Gastroesophageal sphincter (tissue), 4 donors: ENCODE measurements at places on chromosomes 16 and 17. TPM values are rescaled to one million over a fixed set of nuclear protein-coding genes. Genes with fewer than 3 reads are reported as not detected.

GRCh38 chr17:55580596-55581133, 69.4 kb upstream of the SMIM36 start:
- ATAC-seq = no peak

Gene PRR35
- not detected for total RNA-seq

DNA sequence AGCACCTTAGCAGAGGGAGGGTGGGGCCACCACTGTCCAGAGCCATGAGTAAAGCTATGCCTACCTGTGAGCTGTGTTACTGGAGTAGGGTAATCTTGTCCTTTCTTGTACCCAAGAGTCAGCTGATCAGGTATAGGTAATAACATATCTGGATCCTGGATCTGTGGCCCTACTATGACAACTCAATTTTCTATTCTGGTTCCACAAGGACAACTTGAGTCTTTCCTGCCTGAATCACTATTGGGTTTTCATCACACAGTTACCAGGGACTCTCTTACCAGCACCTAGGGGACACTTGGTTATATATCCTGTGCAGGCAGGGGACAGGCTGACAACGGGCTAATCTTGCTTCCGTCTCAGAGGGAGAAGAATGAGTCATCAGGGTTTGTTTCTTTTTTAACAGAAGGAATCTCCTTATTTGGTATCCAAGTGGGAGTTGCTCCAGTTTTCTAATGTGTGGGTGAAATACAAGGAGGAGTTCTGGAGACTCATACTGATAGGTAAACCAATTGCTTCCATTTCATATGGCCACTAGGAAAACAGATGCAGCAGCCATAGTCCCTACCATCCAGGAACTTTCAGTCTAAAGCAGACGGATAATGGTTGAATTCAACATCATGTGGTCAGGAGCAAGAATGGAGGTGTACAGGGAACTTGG, 6.8 kb downstream of the ZNF267 start:
- ATAC-seq = peak; percentile 62

DNA sequence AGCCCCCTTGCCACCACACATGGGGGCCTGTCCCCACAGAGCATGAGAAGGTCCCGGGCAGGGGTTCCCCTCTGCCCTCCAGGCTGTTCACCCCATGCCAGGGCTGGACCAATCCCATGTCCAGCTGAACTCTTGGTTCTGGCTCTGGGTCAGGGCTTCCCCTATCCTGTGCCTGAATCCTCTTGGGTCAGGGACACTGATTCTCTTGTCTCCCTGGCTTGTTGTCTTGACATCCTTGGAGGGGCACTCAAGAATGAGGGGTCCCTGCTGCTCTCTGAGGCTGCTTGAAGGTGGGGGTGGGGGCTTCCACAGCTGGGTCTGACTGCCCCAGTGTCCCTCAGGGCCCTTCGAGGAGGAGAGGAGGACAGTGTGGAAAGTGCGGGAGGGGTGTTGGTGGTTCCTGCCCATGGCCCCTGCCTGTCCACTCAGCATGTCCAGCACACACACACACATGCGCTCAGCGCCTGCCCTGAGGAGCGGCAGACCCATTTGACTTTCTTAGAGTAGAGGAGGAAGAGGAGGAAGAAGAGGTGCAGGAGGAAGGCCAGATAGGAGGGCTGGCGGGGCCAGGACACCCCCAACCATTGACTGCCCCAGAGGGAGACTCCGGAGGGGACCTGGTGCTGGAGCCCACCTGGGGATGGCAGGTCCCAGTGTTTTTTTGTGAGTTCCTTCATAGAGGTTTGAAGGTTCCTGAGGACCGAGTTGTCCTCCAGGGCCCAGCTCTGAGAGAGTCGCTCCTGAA, 47.0 kb downstream of the TNFRSF13B start:
- no peak for ATAC-seq

DNA sequence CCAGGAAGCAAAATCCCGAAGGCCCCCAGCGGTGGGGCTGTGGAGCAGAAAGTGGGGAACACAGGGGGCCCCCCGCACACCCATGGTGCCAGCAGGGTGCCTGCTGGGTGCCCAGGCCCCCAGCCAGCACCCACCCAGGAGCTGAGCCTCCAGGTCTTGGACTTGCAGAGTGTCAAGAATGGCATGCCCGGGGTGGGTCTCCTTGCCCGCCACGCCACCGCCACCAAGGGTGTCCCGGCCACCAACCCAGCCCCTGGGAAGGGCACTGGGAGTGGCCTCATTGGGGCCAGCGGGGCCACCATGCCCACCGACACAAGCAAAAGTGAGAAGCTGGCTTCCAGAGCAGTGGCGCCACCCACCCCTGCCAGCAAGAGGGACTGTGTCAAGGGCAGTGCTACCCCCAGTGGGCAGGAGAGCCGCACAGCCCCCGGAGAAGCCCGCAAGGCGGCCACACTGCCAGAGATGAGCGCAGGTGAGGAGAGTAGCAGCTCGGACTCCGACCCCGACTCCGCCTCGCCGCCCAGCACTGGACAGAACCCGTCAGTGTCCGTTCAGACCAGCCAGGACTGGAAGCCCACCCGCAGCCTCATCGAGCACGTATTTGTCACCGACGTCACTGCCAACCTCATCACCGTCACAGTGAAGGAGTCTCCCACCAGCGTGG, 6.5 kb downstream of the CBX2 start:
- ATAC-seq = no peak

Gene C17orf75
- 9.2 TPM for total RNA-seq

DNA sequence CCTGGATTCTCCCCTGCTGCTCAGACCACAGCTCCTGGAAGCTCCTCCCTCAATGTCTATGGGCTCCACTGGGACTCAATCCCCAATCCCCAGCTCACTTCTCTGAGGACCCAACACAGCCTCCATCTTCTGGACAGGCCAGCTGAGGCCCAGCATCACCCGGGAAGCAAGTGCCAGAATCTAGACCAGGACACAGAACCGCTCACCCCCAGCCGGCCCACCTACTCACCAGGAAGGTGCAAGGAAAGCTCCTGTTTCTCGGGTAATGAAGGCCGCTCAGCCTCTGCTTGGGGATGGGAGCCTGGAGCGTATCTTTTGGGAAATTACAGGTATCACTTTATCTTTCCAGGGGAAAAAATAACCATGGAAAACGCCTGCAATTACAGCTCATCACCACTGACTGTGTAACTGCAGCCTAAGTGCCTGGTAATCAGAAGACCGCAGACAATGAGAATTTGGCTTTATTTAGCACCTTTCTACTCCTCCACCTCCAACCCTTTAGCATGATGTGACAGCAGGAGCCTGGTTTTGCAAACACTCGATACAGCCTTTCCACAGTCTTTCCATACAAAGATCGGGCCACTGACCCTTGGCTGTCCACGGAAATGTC, 49.6 kb upstream of the RPL38 start:
- ATAC-seq = no peak

Gene GPR142
- 1.1 TPM for total RNA-seq

DNA sequence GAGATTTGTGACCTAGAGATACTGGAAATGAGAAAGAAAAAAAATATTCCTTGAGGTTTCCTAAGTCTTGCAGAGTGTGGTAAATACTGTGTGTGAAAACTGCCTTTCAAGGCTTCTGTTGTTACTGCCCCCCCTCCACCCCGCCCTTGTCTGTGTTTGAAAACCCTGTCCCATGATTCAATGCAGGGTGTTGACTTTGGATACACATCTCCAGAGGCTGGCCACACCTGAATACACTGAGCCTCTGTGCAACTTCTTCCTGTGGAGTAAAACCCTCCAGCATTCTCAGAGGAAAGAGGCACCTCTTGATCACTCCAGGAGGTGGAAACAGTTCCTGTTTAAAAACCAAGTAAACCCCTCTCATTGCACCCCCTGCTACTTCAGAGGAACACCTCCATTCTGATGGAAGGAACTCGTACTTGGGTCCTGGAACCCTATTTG, 123.0 kb upstream of the CACNG5 start:
- ATAC-seq = no peak

- ATAC-seq = no peak
Measured at GRCh38 chr17:82053130-82053529, 1.4 kb downstream of the GPS1 start.

DNA sequence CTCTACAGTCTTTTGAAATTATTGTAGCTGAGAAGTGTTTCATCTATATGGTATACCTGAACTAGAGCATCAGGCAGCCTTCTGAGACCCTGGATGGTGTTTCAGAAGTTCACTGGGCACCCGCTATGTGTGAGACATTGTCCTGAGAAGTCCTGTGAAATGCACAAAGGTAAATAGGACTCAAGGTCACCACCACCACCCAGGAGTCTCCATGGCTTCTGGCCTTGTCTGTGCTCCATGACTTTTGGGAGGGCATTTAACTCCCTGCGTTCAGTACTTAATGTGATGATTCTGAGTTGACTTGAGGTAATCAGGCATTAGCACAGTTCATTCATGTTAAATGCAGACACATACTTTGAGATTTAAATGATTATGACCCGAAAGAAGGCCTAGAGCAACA, 1.1 kb downstream of the MLYCD start:
- no peak for ATAC-seq

DNA sequence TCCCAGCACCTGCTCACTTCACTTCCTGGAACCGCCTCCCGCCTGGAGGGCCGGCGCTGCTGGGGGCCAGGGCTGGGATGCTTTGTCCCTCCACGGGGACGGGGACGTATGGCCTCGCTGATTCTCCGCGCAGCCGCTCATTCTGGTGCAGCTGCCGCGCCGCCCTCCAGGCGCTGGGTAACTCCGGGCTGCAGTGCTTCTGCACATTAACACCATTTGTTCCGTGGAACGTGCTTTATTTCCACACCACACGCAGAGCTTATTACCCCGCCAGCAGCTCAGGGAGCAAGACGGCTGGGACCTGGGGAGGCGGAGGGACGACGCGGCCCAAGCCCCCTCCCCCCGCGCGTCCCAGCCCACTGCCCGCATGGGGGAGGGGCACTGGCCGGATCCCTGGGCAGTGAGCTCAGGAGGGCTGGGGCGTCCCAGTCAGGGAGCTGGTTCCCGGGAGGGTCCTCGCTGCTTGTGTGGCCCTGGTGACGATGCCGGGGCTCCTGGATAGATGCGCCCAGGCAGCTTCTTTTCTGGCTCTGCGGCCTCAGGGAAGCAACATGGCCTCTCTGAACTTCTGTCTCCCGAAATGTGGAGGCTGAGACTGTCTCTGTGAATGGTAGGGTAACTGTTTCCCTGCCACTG, 45.4 kb upstream of the ACSF3 start:
- ATAC-seq = no peak

DNA sequence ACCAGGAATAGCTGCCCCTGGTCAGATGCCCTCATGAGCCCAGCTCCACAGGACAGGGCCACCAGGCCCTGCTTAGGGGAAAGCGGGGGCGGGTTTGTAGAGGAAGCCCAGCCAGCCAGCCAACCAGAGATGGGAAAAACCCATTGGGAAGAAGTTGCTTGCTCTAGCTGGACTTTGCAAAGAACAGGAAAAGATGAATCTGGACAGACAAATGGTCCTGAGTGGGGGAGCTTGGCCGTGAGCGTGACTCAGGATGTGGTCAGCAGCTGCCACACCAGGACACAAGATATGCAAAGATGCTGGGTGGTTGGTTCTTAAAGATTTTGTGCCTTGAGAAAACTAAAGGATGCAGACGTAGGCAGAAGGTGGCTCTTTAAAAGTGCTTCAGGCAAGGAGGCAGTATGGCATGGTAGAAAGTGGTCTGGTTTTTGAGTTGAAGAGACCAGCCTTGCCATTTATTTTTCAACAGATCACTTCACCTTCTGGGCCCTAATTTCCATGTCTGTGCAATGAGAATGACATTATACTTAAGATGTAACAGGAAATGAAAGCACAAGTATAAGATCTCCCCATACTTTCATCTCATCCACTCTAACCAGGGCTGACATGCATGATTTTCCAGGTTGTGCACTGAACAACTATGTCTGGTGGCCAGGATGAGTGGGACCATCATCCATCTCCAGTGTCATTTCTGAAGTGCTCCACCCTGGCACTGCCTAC, 27.8 kb upstream of the HEATR6 start:
- no peak for ATAC-seq

Gene MEIOB
- not detected for total RNA-seq

DNA sequence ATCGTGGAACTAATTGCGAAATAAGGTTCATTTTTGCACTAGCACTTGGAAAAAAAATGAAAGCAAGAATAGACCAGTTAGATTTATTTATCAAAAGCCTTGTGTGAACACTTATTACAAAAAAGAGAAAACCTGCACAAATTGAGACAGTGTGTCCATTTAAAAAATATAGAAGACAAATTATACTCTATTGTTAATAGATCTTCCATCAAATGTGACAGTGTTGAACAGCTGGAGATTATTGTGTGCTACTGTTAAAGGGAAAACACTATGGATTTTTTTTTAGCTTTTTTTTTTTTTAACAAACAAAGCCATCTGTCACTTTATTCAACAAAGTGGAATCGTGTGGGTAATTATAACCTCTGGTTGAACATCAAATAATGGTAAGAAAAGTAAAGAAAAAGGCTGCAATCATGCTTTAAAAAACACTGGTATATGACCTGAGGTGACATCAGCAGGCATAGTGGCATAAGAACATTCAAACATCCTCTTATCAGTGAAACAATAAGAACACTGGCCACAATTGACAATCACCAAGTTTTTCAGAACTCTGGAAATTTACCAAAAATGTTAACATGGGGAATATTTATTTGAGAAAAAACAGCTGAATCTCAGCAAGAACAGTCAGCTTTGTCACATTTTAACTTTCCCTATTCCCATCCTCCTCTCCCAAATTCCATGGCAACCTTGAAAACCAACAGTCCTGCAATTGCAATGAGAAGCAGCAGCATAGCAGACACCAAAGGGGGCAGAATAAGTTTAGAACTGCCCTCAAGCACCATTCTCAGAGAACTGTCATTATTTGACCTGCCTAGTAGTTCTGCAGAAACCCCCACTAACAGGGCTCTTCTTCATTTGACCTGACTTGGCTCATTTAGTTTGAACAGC, 442.3 kb upstream of the MON1B start:
- ATAC-seq = no peak

DNA sequence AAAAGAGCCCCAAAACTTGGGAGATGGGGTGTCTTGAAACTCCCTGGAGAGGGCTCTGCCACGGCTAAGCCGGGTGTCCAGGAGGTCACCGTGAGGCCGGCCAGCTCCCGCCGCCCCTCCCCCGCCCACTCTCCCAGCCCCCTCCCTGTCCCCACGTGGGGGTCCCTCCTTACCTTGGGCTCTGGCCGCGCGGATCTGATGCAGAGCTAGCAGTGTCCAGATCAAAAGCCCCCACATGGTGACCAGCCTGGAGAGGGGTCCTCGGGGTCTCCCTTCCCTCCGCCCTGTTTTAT, 447 bp downstream of the SDK2 start:
- no peak for ATAC-seq

- ATAC-seq = no peak
Measured at GRCh38 chr16:20903116-20903898, 2.7 kb downstream of the LYRM1 start.

- ATAC-seq = peak; percentile 80
Measured at GRCh38 chr16:31301708-31302400, 42.1 kb downstream of the ITGAM start.

DNA sequence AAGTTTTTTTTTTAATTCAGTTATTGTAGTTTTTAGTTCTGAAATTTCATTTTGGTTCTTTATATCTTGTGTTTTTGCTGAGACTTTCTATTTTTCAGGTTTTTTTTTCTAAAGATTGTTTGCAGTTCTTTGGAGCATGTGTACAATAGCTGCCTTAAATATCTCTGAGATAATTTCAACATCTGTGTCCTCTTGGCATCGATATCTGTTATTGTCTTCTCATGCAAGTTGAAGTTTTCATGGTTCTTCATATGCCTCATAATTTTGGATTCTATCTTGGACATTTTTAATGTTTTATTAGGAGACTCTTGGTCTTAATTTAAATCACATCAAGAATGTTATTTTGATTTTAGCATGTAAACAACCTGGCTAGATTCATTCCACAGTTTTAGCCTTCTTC, 22.8 kb downstream of the COX11 start:
- ATAC-seq = no peak

Gene SMIM22
- total RNA-seq = not detected
